ENCODE measurements at places on chromosomes 16 and 17. TPM values are rescaled to one million over a fixed set of nuclear protein-coding genes. Genes with fewer than 3 reads are reported as not detected.

Gene KLHL11
- 22.6 TPM for total RNA-seq

Gene DHRS7C
- total RNA-seq, result not detected

GRCh38 chr17:32927724-32928585 lies at the start of gene TMEM98:
TSS of gene TMEM98 (plus strand) at chr17:32928153. CDS start at chr17:32931529, 3,376 bp downstream.
- no peaks in the 10 kb centered on the region for H3K36me3 ChIP-seq
- no peak for DNase-seq
- H3K27ac ChIP-seq, result no peak within 1 kb of the TSS
- peaks cover 24% of the 10 kb centered on the region for H3K27me3 ChIP-seq
- peak within 1 kb of the TSS; percentile 48 for H3K4me3 ChIP-seq
- H3K4me1 ChIP-seq, result peaks cover 5% of the 10 kb centered on the region

GRCh38 chr17:20999841-21000532 lies 42.8 kb downstream of the USP22 start:
- peak overlapping the region; percentile 20 for H3K4me3 ChIP-seq
- no peak for DNase-seq
- peaks cover 57% of the 10 kb centered on the region for H3K4me1 ChIP-seq

- peaks cover 3% of the 10 kb centered on the region for H3K36me3 ChIP-seq
- H3K27me3 ChIP-seq, result peaks cover 9% of the 10 kb centered on the region
- H3K27ac ChIP-seq, result no peak within 1 kb of the TSS
These were observed at the start of gene OR3A1 for GRCh38 chr17:3298260-3298659. TSS of gene OR3A1 (minus strand) at chr17:3298360. CDS start at chr17:3292582, 5,778 bp downstream.

DNA sequence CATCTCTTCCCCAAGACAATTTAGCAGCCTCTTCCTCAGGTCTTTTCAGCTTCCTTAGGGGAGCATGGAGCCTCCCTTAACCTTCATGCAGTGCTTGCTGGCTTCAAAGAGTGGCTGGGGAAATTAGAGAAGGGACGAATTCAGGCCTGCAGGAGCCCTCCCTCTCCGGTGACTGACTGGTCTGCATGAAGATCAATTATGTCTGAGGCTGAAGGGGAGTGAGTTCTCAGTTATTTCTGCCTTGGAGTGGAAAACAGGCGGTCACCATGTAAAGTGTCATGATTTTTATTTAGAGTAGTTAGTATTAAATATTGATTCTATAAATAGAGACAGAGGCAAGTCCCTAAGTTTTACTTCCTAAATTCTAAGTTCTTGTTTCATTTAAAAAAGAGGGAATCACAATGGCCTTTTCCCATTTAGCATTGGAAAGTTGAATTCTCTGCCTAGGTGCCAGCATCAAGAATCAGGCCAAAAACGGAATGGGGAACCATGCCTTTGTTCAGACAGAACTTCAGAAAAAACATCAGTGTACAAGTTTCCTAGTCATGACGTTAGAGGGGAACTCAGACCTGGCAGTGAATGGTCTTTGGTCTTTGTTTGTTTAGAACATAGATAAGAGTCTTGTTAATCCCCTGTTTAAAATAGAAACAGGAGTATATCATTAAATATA lies 4.4 kb downstream of the GABARAPL2 start:
- H3K4me3 ChIP-seq, result no peak overlapping the region
- no peak for DNase-seq
- H3K4me1 ChIP-seq, result peaks cover 64% of the 10 kb centered on the region
- peak overlapping the region; percentile 20 for H3K27ac ChIP-seq
- H3K36me3 ChIP-seq, result peaks cover 68% of the 10 kb centered on the region
- H3K27me3 ChIP-seq, result no peaks in the 10 kb centered on the region
